ENCODE measurements at places on chromosomes 2 and 18.

GRCh38 chr2:26058390-26058789 lies 24.5 kb downstream of the RAB10 start:
- no peak for DNase-seq

DNA sequence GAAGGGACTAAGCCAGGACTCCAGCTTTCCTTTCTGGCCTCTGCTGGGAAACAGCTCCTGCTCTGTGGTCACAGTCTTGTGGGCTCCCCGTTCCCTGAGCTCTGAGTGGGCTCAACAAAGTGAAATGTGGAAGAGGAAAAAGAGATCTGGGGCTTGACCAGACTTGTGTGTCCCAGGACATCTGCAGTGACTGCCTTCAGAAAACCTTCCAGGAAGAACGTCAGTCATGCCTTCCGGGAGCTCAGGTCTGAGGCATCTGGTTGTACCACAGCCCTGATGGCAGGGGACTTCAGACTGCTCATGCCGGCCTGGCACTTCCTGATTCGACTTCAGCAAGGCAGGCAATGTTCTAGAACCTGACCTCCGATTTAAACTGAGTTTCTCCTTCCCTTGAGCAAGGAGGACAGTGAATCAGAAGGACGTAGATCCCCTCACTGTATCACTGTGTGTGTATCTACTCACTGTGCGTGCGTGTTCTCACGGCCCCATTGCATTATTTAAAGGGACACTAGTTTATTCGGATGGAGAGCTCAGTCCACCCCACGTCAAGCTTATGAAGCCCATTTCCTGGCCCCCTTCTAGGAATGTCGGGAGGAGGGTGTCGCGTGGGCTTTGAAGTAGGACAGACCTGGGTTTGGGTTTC lies 548 bp upstream of the FBLN7 start:
- no peak for DNase-seq

- no peak for DNase-seq
These were observed 8.8 kb downstream of the NABP1 start for GRCh38 chr2:191686729-191687128.

DNA sequence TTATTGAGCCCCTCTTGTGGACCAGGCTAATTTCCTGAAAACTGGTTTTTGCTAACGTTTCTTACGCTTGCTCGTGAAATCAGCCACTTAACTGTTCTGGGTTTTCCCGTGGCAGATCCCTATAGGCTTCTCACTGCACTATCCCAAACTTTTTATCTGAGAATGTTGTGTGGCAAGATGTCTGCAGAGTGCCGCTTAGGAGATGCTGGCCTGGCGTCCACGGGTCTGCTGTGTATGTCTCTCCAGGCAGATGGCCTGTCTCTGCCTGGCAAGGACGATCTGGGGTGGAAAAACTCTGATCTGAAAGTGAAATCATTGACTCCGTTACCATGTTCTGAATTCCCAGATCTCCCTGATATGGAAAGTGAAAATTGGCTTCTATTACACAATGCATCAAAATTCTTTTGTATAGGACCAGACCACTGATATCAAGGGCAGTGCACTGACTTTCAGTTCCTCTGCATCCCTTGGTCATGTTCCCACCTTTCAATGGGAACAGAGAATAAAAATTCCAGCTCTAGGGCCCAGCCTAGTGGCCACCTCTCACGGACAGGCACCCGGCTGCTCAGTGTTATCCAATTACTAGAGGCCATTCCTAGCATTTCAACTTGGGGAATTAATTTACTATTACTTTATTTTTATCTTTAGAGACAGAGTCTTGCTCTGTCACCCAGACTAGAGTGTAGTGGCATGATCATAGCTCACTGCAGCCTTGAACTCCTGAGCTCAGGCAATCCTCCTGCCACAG lies 154.6 kb downstream of the ACOXL start:
- no peak for DNase-seq

DNA sequence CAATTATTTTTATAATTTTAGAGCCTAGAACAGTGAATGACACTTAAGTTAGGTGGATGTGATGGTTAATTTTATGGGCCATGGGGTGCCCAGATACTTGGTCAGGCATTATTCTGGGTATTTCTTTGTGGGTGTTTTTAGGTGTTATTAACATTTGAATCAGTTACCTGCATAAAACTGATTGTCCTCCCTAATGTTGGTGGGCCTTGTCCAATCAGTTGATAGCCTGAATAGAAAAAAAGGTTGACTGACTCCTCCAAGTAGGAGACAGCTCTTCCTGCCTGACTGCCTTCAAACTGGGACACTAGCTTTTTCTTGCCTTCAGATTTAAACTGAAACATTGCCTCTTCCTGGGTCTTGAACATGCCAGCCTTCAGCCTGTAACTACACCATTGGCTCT lies 312.9 kb upstream of the FIGN start:
- DNase-seq, result no peak

GRCh38 chr2:179428649-179429048 lies 164.0 kb upstream of the SESTD1 start:
- DNase-seq, result no peak

DNA sequence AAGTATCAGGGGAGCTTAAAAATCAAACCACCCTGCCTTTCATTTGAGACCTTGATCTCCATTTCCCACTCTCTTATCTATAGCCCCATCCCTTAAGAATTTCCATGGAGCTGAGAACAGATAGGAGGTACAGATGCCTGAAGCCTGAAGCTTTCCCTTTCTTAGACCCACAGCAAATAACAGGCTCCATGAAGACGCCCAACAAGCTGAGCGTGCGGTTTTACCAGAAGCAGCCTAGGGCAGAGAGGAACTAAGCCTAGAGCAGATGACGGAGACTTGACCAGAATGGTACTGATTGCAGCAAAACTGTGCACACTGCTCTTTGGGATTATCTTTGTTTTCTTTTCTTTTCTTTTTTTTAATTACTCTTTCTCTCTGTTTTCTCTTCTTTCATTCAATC lies 1.7 kb upstream of the ERBB4 start:
- DNase-seq, result no peak

DNA sequence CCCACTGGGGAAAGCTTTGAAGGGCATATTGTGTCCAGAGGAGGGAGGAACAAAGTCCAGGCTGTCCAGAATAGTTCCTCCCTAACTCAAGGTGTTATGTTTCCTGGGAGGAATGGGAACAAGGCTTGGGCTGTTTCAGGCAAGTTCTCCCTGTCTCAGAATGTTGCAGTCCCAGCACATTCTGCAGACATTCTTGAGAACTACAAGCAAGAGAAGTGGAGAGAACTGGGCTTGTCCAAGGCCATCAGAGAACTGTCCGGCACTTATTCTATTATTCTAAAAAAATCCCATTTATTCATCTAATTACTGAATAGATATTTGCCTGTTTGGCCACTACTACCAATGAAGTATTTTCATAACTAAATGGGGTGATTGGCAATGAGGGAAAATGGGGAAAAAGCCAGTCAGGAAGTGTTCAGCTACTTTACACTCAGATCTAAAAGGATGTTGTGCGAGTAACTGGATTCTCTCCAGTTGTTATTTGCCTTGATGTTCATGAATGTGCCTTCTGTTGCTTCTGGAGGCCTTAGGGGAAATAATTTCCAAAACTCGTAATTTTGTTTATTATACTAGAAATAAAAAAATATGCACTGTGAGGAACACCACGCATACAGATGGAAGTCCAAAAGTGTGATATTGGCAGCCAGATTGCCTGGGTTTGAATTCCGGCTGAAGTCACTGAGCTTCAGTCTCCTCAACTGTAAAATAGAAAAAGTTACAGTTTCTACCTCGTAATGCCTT lies 300.1 kb upstream of the RND3 start:
- DNase-seq, result no peak

- DNase-seq, result no peak
These were observed 129.4 kb upstream of the ASB18 start for GRCh38 chr2:236393581-236393980.

- DNase-seq, result no peak
These were observed 39.4 kb downstream of the MYT1L start for GRCh38 chr2:2291500-2292260.

- no peak for DNase-seq
These were observed 482.2 kb downstream of the SPAG16 start for GRCh38 chr2:213766465-213766901.

GRCh38 chr2:136238286-136239078 lies 120.5 kb upstream of the CXCR4 start:
- no peak for DNase-seq

GRCh38 chr2:132715386-132716351 lies 45.7 kb upstream of the LYPD1 start:
- no peak for DNase-seq

- no peak for DNase-seq
These were observed 436.2 kb downstream of the SUCLG1 start for GRCh38 chr2:84022810-84023431.

DNA sequence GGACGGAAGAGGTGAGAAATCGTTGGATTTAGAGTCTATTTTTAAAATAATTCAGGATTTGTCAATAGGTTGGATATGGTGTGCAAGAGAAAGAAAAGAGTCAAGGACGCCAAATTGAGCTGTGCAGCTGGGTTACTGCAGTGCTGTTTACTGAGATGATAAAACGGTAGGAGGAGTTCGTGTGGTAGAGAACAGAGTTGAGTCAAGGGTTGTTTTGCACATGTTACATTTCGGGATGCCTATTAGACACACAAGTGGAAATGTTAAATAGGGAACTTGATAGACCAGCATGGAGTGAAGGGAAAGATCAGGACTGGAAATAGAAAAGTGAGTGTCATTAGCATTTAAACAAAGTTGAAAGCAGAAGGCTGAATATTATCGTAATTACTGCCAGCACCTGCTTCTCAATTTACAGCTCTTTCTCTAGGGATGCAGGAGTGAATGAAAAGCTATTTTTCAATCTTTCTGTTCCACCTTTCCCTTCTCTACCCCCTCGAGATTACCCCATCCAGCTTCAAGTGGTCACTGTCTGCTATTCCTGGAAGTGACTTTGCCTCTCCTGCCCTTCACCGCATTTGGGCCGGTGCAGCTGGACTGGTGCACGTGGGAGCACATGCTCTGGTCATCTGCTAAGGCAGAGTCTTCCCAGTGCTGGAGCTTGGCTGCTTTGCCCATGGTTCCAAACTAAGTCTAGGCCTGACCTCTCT lies 30.3 kb downstream of the GPR75 start:
- DNase-seq, result no peak

- no peak for DNase-seq
These were observed 4.6 kb downstream of the MBP start for GRCh38 chr18:77127769-77128671.

- DNase-seq, result no peak
These were observed 26.3 kb downstream of the CNGA3 start for GRCh38 chr2:98372579-98372978.

GRCh38 chr2:239833269-239834109 lies 191.7 kb downstream of the NDUFA10 start:
- no peak for DNase-seq

DNA sequence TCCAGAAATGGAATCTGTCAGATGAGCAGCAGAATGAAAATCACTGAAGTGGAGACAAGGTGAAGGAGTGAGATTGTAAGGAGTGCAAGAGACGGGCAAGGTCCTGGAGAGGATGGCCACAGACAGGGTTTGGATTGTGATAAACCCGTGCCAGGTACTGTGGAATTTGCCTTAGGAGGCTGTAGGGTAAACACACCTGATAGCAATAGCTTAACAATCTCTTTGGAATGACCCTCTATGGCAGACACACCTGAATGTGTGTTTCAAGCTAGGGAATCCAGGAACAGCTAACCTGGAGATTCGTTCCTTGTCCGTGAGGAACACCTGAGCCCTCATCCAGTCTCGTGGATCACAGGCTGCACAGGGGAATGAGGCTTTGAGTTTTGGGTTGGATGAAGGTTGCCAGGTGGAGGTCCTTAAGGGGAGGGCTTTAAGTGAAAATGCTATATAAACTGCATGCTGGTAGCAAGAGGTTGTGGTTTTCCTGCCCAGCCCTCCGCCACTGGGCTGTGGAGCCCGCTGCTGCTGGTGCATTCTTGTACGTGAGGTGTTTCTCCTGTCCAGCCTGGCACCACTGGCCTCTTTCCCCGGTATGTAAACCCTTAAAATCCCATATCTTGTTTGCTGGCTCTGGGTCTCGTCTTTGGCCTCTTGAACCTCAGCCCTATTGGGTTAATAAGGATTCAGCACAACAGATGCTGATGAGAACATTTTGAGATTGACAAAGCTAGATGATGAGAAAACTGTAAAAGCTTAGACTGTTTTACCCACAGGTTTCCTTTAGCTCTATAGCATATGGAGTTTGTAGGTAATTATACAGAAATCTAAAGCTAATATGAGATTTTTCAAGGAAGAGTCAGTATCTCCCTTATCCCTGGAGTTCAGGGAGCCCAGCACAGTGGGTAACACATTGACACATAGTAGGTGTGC lies 117.9 kb downstream of the ARHGAP15 start:
- no peak for DNase-seq

GRCh38 chr18:68221111-68221724 lies 493.7 kb downstream of the TMX3 start:
- no peak for DNase-seq

DNA sequence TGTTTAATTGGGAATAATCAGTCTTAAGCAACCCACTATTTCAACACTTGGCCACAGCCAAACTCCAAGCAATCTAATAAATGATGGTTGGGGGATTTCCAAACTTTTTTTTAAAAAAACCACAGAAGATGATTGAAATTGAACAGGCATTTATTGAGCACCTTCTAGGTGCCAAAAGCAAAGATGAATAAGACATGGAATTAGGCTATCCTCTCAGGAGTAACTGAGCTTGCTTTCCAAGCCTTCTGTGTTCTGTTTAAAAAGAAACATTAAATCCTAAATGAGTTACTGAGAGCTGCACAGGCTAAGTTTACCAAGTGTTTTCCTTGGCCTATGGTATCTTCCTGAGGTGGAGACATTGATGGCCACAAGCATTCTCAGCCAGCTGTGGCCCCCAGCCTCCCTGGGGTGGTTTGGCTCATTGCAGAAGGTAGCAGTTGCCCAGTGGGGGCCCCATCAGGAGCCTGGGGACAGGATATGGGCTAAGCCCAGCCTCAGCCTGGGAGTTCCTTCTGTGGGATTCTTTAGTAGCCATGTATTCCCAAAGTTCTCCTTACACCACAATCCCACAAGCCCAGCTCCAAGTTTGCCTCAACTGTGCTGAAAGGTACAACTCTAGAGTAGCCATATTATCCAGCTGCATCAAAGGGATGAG lies 174.3 kb downstream of the C1D start:
- DNase-seq, result no peak

- no peak for DNase-seq
These were observed 15.4 kb downstream of the NAB1 start for GRCh38 chr2:190664240-190664639.

- DNase-seq, result no peak
These were observed at the start of gene PRLH for GRCh38 chr2:237566401-237567235. Gene PRLH (plus strand): TSS chr2:237566574. CDS start chr2:237566574, 0 bp downstream.

GRCh38 chr18:10580215-10580614 lies 54.4 kb downstream of the NAPG start:
- DNase-seq, result no peak

GRCh38 chr2:3143602-3144001 lies 234.0 kb downstream of the EIPR1 start:
- DNase-seq, result no peak

- DNase-seq, result no peak
These were observed 182.7 kb downstream of the LTBP1 start for GRCh38 chr2:33129263-33130053.

DNA sequence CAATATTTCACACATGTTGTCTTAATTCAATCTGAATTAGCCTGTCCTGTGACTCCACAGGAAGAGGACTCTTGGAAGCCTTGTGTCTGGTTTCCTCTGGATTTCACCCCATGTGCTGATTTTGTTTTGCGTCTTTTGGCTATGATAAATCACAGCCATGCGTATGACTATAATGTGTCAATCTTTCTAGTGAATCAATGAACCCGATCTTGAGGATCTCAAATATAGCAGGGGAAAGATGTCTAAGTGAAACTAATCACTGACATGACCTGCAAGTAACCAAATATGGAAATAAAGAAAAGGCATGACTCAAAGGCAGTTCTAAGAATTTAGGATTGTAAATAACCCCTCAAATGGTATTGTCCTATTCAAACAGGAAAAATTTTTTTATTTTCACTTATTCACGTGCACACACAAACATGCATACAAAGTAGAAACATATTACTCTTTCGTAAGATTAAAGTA lies 8.2 kb downstream of the WDFY1 start:
- DNase-seq, result no peak
